Central memory CD4-positive, alpha-beta T cell (primary cell): ENCODE measurements at places on chromosomes 12 and 14.

- DNase-seq, result no peak
These were observed 11.6 kb upstream of the SAV1 start for GRCh38 chr14:50679674-50680073.

DNA sequence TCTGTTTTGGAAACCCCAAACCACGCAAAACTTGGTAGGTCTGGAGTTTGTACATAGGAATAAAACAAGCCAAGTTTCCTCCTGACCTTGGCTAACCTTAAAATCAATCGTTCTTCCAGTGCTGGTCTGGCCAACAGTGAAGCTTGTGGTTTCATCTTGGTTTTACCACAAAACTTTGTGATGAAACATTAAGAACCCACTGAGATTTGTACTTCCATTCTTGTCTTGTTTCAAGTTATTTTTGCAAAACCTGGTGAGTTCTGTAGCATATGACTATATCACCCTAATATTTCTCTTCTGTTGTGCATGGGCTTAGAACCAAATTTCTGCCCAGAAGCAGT, 26.4 kb downstream of the SIX1 start:
- DNase-seq, result no peak

DNA sequence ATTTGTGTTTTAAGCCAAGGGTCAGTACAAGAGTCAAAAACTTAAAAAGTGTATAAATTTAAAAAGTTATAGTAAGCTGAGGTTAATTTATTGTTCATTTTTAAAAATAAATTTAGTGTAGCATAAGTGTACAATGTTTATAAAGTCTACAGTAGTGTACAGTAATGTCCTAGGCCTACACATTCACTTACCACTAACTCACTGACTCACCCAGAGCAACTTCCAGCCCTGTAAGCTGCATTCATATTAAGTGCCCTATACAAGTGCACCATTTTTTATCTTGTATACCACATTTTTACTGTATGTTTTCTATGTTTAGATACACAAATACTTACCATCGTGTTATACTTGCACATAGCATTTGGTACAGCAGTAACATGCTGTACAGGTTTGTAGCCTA, 37.7 kb downstream of the GPR137C start:
- DNase-seq, result no peak

- DNase-seq, result no peak
These were observed 129.8 kb downstream of the PTPRB start for GRCh38 chr12:70507442-70507841.

DNA sequence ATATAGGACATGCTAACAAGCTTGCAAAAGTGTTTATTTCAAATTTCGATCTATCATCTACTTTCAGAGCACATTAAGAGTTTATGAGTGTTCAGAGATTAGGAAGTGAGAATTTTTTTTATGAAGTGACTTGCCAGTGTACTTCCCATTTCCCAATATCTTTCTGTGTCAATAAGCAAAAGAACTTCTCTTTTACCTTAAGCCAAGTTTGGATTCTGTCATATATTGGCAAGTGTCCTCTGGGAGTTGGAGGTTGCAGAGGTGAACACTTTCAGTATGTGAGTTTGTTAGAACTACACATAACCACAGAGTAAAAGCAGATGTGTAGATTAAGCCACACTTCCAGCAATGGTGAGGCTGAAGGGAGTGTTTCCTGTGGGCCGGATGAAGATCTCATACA, 16.6 kb upstream of the KLRF1 start:
- DNase-seq, result no peak

DNA sequence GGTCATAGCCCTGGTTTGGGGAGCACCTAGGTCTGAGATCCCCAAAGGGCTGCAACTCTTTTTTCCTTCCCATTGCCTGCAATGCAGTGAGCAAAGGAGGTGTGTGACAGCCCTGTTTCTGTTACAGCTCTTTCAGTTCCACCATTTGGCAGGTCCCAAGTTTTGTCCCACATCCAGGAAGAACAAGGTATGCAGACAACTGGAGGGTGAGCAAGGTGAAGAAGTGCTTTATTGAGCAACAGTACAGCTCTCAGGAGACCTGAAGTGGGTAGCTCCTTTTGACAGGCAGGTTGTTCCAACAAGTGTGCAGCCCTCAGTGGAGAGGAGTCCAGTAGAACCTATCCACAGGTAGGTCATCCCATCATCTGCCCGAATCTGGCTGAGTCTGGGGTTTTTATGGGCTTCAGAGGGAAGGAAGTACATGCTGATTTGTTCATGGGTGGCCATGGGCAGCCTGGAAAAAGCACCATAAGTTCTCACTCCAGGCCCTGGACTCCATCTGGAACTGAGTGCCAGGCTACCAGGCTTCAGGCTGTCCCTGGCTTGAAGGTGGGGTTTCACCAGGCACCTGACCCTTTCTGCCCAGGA, 62.8 kb upstream of the NAV3 start:
- DNase-seq, result no peak

GRCh38 chr14:94771158-94771905, 1.4 kb upstream of the GSC start:
- DNase-seq, result no peak

DNA sequence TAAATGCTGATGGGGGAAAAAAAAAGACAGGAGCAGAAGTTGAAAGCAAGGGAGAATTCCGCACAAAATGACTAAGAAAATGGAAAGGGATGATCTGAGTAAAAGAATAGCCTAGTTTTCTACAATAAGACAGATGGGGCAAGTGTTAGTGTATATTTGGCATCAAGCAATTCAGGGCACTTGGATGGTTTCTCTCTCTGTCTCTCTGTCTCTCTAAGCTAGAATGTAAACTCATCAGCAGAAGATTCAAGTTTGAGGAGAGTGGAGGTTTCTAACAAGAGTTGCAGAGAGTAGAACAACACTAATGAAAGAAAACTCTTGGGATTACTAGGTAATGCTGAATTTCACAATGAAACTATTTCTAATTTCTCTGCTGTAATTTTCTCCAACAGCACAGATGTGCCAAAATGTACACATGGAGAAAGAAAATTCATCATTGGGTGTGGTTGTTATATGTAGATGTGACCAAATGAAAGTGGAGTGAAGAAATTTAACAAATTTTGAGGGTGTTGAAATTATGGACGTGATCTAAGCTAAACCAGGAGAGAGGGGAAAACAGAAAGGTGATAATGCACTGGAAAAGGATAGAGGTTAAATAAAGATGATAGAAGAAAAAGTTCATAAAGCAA, 237.1 kb downstream of the ACSS3 start:
- no peak for DNase-seq

DNA sequence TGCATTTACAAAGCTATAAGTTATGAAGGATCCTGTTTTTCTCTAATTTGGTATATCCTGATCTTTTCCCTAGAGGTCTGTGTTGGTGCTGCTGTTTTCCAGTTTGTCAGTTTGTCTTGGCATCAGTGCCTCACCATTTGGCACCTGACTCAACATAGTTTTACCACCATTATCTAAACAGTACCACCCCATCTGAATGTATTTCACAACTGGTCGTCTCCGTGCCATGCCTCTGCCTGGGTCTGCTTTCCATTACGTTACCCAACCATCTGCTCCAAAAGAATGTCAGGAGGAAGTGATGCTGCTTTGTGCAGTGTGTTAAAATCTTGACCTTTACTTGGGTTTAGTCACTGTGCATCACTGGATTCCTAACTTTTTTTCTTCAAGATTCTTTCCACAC, 129.3 kb upstream of the RASSF8 start:
- no peak for DNase-seq

- peak; percentile 28 for DNase-seq
These were observed 359.3 kb downstream of the BCL11B start for GRCh38 chr14:98912655-98913054.
